ENCODE measurements at places on chromosomes 2 and 18. TPM values are rescaled to one million over a fixed set of nuclear protein-coding genes. Genes with fewer than 3 reads are reported as not detected.

DNA sequence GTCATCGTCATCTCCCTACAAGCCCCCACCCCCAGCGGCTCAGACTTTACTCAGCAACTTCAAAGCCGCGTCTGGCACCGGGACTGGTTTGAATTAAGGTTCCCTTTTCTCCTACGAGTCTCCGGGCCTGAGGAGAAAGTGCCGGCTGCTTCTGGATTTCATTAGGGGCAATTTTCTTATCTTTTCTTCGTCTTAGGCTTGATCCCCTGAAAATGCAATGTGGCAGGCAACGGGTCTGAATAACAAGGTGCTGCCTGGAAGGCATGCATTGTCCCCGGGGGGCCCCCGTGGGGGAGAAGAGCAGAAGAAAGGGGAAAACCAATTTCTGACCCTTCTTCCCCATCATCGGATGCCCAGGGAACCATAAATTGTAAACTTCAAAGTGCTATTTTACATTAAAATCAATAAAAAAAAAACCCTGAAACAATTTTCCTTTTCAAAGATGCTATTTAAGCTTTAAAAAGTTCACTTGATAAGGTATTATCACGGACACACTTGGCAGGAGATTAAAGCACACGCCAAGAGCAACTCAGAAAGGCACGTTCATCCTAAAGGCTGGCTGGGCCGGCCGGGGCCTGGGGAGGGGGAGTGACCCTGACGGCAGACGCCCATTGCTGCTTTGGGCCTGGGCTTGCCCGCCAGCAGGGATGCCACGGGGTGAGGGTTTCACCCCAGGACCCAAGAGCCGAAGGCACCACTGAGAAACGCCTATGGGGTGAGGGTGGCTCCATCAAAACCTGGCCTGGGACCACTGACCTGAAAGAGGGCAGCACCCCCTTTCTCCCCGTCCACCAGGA, 230.4 kb downstream of the TWIST2 start:
- H3K27ac ChIP-seq, result no peak overlapping the region
- no peaks in the 10 kb centered on the region for H3K4me1 ChIP-seq
- H3K4me3 ChIP-seq, result no peak overlapping the region

The BCL11A gene
- total RNA-seq, result 9.7 TPM

DNA sequence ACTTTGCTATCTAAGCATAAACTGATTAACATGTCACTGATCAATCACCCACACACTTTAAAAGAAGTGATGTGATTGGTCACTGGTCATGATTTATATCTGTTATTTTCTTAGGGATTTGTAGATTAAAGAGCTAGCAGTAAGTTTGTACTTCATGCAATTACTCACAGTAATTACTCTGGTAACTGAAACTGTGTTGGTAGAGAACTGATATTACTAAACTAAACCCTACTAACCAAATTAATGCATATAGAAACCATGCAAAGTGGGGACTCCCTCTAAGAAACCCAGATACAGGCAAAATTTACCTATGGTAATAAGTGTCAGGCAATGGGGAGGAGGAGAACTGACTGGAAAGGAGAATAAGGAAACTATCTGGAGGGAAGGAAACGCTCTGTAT, 44.8 kb upstream of the C2orf15 start:
- H3K36me3 ChIP-seq, result no peaks in the 10 kb centered on the region
- no peak overlapping the region for H3K4me3 ChIP-seq
- H3K27ac ChIP-seq, result no peak overlapping the region
- H3K4me1 ChIP-seq, result no peaks in the 10 kb centered on the region

DNA sequence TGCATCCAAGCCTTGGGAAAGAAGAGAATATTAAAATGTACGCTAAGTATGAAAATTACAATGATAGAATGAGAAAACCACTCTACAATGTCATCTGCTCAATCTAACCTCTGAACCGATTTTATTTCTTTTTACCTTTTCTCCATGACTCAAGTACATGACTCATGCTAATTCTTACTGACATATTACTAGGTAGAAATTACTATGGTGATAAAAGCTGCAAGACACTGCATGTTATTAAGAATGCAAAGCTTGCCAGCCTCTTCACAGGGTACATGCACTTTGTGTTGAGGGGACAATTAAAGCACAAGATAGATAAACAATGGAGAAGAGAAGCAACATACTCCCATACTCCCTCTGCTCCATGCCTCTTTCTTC, 20.7 kb downstream of the SFT2D3 start:
- H3K4me3 ChIP-seq, result no peak overlapping the region
- DNase-seq, result no peak
- H3K27me3 ChIP-seq, result no peaks in the 10 kb centered on the region
- H3K4me1 ChIP-seq, result no peaks in the 10 kb centered on the region
- no peak overlapping the region for H3K27ac ChIP-seq

The TMEM200C gene
- total RNA-seq, result 0.50 TPM

The PFN4 gene
- 1.7 TPM for total RNA-seq

DNA sequence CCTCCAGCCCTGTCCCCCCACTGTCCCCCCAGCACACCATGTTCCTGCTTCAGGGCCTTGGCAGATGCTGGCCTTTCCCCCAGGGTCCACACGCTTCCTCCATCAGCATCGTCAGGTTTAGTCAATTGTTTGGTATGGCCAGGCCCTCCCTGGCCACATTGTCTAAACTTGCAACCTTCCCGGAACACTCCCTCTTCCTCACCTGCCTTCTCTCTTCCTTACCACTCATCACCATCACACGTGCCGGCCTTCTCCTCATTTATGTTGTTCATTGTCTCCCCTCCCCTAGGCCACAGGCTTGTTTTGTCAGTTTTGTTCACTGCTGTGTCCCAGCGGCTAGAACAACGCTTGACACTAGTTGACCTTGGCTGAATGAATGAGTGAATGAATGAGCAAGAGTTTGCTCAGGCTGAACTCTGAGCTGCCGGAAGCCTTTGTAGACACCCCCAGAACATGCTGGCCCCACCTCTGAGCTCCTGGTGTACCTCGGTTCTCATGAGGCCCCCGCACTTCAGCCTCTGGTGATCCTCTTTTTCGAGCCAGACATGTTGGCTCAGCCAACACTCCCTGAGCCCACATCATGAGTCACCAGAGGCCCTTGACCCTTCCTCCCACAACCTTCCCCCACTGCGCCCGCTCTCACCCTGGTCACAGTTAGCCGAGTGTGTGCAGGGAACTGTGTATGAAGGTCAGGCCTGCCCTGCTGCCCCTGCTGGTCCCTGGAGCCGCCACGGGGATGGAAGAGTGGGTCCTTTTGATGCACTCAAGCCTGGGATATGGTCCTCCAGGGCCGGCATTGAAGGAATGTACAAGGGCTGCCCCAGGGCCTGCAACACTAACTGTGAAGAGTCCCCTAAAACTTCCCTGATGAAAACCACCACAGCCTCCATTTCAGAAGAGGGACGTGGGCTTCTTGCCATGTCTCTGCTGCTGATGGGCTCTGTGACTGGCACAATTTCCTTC, 57.5 kb downstream of the HS1BP3 start:
- no peaks in the 10 kb centered on the region for H3K36me3 ChIP-seq
- peaks cover 75% of the 10 kb centered on the region for H3K4me1 ChIP-seq
- DNase-seq, result peak; percentile 90
- H3K27ac ChIP-seq, result peak overlapping the region; percentile 83

DNA sequence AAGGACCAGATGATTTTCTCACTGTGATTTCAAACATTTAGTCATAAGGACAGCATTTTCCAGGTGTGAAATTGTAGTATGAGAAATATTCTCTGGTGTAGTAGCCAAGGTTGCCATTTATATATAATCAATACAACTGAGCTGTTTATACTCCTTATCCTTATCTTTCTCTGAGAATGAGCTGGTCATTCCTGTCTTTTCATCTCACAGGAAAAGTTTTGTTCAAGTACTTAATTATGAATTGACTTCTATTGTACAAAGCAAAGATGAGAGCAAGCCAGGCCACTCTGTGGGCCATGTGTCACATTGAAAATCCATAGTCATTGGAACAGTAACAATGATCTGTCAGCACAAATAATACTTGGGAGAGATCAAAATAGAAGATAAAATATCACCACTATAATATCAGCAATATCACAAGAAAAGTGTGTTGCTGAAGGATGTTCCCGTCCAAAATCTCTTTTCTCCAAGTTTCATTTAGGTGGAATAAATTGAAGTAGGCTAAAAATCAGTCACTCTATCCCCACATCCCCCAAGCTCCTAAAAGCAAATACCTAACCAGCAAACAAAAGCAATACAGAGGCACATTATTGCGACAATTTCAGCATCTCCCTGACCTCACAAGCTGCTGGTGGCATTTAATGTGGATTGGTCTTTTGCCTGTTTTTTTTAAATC, 2.1 kb downstream of the RIT2 start:
- H3K27ac ChIP-seq, result no peak overlapping the region
- H3K27me3 ChIP-seq, result no peaks in the 10 kb centered on the region
- no peak overlapping the region for H3K4me3 ChIP-seq
- DNase-seq, result no peak

- no peaks in the 10 kb centered on the region for H3K27me3 ChIP-seq
- no peak for DNase-seq
- H3K27ac ChIP-seq, result no peak overlapping the region
- H3K4me3 ChIP-seq, result no peak overlapping the region
Observed at GRCh38 chr2:85156619-85157018, 23.4 kb downstream of the TCF7L1 start.

Measured in lower lobe of right lung (tissue), 2 donors.